Activated CD4-positive, alpha-beta T cell treated with anti-CD3 and anti-CD28 coated beads for 4 hours (primary cell): ENCODE measurements at places on chromosomes 4 and X.

DNA sequence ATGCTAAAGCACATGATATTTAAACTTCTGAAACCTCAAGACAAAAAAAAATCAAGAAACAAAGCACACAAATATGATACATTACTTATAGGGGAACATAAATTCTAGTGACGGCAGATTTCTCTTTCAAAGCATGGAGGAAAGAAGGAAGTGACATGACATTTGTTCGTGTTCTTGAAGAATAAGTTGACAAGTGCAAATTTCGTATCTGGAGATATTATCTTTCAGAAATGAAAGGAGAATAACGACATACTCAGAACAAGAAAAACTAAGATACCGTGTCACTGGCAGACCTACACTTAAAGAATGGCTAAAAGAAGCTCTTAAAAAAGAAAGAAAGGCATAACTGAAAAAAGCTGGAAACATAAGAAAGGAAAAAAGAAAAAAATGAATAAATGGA is 16.6 kb downstream of the CENPVL2 start:
- DNase-seq: no peak

- no peak for DNase-seq
Measured at GRCh38 chr4:79034544-79034943, 95.3 kb upstream of the PAQR3 start.

GRCh38 chr4:168584321-168584771 is 87.5 kb downstream of the PALLD start:
- DNase-seq: no peak

- no peak for DNase-seq
Measured at GRCh38 chr4:123144616-123145015, 222.2 kb upstream of the NUDT6 start.

DNA sequence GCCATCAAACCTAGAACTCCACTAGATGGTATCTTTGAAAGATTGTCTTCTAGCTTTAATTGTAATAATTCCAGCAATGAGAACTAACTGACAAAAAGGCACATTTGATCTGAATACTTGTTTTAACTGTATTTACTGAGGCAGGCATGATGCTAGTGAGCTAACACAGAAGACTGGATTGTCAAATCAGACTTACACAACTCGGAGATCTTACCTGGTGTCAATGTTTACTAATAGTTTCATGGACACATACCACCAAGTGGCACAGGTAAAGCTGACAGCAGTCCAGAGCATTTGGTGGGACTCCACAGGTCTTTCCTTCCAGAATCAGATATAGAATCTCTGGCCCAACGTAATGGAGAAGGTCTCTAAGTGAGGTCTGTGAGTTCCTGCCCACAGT is 229.9 kb upstream of the BOD1L1 start:
- no peak for DNase-seq

DNA sequence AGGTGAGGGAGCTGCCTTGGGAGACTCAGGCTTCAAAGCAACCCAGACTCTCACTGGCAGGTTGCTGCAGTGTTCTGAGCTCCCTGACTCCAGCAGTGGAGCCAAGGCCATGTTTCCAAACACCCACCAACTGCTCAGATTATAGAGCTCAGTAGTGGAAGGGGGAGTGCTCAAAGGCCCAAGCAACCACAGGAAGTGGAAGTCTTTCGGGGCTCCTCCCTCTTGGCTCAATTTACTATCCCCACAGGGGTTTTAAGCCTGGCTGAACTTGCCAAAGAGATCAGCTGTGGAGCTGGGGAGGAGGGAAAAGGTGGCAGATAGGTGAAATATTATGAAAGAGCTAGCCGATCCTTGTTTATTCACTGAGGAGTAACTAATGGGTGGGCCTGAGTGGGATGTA is 82.5 kb downstream of the HPRT1 start:
- no peak for DNase-seq

DNA sequence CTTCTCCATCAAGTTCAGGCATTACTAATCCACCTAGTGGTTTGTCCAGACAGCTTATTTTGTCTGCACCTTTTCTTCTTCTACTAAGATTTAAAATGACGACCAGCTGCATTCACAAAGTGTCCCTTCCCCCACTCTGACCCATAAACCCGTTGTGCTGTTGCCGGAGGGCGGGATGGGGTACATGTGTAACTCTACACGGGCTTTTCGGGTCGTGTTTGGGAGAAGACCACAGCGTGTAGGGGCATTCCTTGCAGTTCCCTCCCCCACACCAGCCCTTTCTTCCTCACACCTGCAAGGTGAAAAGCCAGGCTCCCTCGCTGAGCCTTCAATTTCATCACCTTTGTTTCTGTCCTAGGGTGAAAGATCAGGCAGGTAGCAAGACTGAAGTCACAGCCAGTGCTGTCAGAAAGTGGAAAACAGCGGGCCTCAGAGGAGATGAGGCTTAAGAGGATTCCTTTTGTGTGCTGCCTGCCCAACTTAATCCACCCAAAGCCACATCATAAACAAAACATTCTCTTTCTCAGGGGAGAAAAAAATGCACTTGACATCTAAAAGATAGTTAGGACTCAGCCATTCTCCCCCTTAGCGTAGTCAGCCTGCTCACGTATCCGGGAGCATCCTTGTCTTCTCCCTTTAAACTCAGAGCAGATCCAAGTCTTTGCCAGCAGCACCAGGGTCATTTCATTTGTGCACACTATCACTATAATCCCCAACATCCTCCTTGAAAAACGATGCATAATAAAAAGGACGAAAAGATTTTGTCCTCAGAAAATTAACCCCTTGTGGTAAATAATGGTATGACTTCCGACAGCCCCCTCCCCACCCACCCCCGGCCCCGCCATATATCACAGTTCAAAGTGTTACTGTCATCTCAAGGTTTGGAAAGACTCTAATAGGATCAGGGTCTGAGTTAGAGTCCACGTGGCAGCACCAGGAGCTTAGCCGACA is 599.0 kb downstream of the RAB28 start:
- no peak for DNase-seq

DNA sequence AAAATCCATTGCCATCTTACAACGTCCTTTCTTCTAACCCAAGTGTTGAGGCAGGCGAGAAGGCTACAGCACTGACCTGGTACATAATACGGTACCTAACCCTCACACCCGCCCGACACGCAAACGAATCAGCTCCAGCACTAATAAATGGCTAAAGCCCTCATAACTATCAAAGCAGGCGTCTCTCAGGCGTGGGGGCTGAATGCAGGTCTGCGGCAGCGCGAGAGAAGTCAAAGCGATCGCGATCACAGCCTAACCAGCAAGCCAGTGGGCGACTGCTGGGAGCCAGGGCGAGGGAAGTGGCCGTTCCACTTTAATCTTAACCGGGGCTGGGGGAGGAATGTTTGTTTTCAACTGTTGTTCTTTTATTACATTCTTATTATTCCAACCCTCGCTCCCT is 1.5 kb downstream of the CDX4 start:
- DNase-seq: no peak
